ENCODE measurements at places on chromosomes 5 and 9.

DNA sequence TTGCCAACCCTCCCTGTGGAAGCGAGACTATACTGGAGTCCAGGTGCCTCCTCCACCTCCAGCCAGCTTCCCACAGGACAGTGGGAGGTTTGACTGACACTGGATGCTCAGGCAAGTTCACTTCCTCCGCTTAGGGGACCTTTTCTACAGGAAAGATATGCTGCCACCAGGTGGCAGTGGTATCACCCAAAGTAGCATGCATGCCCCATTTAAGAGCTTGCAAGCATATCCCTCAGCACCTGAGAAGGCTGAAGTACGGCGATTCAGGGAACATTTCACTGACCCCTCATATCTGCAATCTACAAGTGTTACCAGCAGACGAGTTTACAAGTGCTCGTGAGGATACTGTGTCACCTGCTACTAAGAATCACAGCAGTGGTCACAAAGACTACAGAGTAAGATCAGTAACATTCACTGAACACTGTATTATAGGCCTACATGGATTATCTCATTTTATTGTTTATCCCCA is 75.5 kb downstream of the KLHL3 start:
- peak; percentile 63 for DNase-seq

DNA sequence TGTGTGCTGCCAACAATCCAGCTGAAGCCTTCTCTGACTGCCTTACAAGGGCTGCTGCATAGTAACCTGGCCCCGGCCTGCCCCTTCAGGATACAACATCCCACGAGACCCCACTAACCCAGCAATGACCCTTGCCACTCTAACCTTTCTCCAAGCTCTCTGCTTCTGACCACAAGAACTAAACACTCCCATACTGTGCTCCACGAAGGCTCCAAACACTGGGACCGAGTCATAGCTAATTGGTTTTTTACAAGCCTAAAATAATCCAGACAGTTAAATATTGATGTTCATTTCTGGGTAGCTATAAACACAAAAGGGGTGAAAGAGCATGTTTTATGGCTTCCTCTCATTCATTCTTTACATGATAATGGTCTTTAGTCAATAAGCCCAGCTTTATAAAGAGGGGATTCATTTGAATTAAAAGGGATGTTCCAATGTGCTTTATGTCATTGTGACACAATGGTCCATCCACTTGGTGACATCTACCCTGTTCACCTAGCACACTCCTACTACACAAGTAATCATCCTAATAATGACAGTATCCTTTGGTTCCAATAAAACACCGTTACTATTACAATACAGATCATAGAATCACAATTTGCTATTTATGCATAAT is 16.2 kb upstream of the TLE4 start:
- no peak for DNase-seq

GRCh38 chr5:87116825-87117512 is 150.7 kb upstream of the RASA1 start:
- peak; percentile 49 for DNase-seq

- no peak for DNase-seq
Observed at GRCh38 chr9:35669331-35670145, 4.2 kb upstream of the CA9 start.

- peak; percentile 30 for DNase-seq
Observed at GRCh38 chr9:108639696-108640095, 216.1 kb downstream of the ACTL7B start.

DNA sequence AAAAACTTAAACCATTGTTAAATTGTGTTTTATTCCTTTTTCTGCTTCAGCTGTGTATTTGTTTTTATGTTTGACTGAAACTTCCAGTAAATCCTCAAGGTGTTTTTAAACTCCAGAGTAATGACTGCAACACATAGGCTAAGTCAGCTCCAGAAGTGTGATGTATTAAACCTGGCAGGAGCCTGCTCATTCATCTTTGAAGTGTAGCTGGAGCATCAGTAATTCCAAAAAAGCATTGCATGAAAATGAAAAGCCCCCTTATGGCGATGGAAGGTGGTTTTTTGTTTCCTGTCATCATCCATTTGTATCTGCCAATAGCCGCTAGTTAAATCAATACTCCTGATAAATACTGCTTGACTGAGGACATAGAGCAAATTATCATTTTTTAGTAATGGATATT is 474.2 kb upstream of the ADAMTS16 start:
- no peak for DNase-seq

DNA sequence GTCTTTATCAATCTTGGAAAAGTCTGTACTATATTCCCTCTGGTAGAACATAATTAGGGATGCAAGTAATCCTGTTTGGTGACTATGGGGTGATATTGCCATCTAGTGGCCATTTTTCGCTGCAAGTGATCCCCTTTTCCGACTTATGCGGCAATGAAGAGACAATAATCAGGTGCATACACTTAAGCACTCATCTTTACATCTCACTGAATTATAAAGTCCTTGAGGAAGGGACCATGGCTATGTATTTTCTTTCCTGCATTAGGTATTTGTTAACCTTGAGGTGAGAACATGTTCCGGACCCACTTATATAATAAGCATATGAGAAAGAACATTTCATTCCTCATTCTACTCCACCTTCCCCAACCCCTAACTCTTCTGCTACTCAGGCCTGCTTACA is 19.6 kb upstream of the LIX1 start:
- peak; percentile 72 for DNase-seq

DNA sequence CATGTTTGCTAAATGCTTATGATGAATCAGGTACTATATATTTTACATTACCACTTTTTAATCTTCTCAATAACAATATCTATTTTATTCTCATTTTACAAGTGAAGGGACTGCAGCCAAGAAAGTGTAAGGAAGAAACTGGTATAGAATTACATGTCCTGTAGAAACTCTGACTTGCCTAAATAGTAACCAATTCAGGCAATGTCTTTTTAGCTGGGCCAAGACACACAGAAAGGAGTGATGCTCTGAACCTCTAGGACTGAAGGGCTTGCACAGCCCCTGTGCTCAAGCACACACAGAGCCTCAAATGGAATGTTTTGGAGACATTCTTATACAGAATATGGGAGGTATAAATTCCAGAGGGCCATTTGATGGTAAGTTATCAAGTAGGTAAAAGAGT is 286.4 kb upstream of the TNC start:
- DNase-seq, result no peak
